ENCODE measurements at places on chromosomes 3 and 15.
A peak's percentile ranks its signal among the peaks of the same experiment; 100 is the strongest.

- DNase-seq, result no peak
Measured at GRCh38 chr3:60542995-60543394, 708.3 kb downstream of the FHIT start.

DNA sequence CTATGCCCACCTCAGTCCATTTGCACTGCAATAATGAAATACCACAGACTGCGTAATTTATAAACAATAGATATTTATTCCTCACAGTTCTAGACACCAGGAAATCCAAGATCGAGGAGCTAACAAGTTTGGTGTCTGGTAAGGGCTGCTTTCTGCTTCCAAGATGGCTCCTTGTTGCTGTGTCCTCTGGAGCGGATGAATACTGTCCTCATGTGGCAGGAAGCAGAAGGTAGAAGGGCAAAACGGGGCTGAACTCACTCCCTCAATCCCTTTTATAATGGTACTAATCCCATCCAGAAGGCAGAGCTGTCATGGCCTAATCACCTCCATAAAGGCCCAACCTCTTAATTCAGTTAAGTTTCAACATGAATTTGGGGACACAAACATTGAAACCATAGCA is 75.3 kb downstream of the P2RY1 start:
- DNase-seq, result no peak

GRCh38 chr3:192825657-192826200 is 91.9 kb downstream of the MB21D2 start:
- no peak for DNase-seq

- no peak for DNase-seq
Measured at GRCh38 chr15:31175484-31175883, 74.0 kb upstream of the TRPM1 start.

DNA sequence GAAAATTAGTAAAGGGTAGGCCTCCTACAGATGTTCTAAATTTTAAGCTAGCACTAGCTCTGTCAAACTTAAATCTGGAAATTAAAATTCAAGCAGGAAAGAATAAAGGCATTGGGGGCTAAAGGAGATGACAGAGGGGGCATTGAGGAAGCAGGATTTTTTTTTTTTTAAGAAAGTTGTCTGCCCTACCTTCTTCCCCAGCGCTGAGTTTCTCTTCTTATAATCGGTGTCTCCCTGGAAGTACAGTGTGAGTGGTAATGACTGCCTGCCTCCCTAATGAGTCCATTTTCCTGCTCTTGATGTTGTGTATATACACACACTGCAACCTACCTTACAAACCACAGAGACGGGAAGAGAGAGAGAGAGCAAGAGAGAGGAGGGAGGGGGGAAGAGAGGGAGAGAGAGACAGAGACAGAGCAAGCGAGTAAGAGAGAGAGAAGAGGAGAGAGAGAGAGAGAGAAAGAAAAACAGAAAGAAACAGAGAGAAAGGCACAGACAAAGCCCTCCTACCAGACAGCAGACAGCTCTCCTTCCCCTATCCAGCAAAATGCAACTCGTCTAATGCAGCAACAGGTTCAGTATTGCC is 47.0 kb downstream of the ZBTB20 start:
- no peak for DNase-seq

- no peak for DNase-seq
Measured at GRCh38 chr3:155018621-155019330, 61.3 kb upstream of the MME start.

- DNase-seq, result peak; percentile 81
Measured at GRCh38 chr3:127455541-127456450, 134.7 kb downstream of the TPRA1 start.

DNA sequence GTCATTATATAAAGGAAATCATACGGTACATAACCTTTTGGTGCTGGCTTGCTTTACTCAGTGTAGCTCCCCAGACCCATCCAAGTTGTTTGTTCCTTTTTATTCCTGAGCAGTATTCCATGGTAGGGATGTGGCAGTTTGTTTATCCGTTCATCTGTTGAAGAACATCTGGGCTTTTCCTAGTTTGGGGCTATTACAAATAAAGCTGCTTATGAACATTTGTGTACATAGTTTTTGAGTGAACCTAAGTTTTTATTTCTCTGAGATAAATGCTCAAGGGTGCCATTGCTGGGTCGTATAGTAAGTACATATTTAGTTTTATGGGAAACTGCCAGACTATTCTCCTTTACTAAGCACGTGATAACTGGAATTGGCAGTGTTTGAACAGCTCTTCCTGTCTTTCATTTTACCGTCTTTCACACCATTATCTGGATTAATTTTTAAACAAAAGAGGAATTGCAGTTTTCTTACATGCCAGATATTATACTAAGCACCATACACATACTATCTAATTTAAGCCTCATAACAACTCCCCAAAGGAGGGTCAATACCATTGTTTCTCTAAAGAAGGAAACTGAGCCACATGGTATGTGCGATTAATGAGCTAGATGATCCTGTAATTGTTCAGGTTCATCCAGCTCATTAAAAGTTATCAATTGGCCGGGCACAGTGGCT is 85.6 kb downstream of the PTPRG start:
- DNase-seq, result no peak

GRCh38 chr3:143222981-143223380 is 103.4 kb downstream of the CHST2 start:
- no peak for DNase-seq

- DNase-seq, result no peak
Measured at GRCh38 chr15:41919954-41920538, 26.2 kb upstream of the SPTBN5 start.

- no peak for DNase-seq
Measured at GRCh38 chr3:65635657-65636056, 403.1 kb downstream of the MAGI1 start.

GRCh38 chr3:143535994-143536784 is 312.1 kb downstream of the SLC9A9 start:
- no peak for DNase-seq

DNA sequence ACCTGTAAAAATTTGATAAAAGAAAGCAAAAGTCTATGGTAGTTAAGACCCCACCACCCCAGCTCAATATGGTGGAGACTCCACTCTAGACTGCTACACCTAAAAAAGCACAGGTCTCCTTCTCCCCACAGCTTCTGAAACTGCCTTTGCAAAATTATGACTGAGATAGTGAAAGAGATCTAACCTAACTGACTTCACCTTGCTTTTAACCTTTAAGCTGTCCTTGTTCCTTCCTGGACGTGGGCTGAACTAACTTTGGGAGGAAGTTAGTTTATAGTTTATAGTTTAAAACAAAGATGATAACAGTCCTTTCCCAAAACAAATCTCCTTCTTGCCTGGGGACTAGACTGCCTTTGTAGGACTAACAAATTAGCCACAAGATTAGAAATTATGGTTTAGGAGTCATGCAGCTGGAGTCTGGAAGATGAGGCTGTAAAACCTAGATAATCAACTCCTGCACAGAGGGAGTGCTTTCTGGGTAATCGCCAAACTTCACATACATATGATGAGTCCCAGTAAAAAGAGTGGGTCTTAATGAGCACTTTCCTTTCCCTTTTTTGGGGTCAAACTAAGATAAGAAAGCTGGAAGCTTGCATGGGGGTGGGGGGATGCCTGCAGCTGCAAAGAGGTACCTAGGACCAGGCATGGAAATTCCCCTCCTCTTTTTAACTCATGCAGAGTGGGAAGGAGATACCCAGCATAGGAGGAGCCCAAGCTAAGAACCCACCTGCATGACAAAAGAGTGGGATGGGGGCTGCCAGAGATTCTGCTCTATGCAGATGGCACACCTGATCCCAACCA is 17.5 kb downstream of the CCR8 start:
- no peak for DNase-seq

GRCh38 chr15:35142578-35142977 is 57.5 kb upstream of the NANOGP8 start:
- no peak for DNase-seq

DNA sequence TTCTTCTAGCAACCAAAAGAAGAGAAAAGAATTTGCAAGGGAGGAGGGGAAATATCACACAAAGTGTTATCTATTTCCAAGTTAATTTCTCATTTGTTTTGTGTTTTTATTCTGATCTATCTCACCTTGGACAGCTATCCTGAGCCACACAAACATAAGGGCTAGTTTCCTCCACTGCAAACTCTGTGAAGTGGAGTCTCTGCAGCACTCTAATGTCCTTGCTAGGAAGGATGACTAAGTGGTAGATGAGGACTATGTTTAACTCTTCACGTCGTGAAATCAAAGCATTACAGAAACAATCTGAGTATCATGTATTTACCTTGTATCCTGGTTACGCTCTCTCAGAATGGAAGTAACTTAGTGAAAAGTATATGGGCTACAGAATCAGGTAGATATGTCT is 33.9 kb upstream of the CHRM5 start:
- no peak for DNase-seq

GRCh38 chr15:48109856-48110531 is 10.8 kb upstream of the SLC24A5 start:
- no peak for DNase-seq

GRCh38 chr3:59450946-59451763 is 401.3 kb upstream of the CFAP20DC start:
- DNase-seq, result no peak

- DNase-seq, result no peak
Measured at GRCh38 chr15:88908123-88908522, 5.1 kb downstream of the MFGE8 start.

GRCh38 chr3:14265246-14265962 is 86.8 kb downstream of the LSM3 start:
- DNase-seq, result no peak

- DNase-seq, result no peak
Measured at GRCh38 chr3:188370081-188370830, 216.3 kb downstream of the LPP start.

GRCh38 chr15:38853608-38854007 is 289.0 kb upstream of the RASGRP1 start:
- DNase-seq, result no peak

DNA sequence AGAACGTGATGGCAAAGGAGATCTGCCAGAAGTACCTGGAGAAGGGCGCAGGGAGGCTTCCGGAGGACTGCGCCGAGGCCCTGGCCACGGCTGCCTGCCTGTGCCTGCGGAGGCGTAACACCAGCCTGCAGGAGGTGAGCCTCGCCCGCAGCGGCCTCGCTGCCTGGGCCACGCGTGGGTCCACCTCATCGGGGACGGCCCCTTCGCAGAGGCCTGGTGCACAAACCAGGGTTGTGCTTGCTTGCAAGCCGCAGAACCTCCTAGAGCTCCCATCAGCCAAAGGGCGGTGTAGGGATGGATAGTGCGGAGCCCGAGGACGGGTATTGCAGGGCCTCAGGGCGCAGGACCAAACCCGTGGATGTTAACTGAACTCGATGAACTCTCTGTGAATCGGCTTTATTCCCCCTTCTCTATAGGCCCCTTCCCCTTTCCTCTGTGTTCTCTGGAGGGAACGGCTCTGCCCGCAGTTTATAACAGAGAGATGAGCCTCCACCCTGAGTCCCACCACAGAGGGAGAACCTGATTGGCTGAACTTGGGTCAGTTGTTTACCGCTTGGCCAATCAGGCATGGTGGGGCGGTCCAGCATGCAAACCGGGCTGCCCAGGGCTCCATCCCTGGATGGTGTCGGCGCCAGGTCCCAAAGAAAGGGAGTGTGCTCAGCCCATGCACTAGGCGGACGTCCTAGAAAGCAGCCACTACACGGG is 13.6 kb upstream of the TATDN2 start:
- DNase-seq, result no peak

DNA sequence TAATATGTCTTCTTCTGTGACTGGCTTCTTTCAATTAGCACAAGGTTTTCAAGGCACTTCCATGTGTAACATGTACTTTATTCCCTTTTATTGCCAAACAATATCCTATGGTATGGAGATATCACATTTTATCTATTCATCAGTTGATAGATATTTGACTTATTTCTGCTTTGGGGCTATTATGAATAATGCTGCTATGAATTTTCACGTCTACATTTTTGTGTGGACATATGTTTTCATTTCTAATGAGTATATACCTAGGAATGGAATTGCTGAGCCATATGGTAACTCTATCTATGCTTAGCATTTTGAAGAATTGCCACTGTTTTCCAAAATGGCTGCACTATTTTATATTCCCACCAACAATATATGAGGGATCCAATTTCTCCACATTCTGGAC is 3.6 kb upstream of the AGTR1 start:
- no peak for DNase-seq

- no peak for DNase-seq
Measured at GRCh38 chr15:39851500-39852092, 68.5 kb downstream of the GPR176 start.

- DNase-seq, result no peak
Measured at GRCh38 chr15:42315521-42315920, 42.3 kb upstream of the TMEM87A start.

DNA sequence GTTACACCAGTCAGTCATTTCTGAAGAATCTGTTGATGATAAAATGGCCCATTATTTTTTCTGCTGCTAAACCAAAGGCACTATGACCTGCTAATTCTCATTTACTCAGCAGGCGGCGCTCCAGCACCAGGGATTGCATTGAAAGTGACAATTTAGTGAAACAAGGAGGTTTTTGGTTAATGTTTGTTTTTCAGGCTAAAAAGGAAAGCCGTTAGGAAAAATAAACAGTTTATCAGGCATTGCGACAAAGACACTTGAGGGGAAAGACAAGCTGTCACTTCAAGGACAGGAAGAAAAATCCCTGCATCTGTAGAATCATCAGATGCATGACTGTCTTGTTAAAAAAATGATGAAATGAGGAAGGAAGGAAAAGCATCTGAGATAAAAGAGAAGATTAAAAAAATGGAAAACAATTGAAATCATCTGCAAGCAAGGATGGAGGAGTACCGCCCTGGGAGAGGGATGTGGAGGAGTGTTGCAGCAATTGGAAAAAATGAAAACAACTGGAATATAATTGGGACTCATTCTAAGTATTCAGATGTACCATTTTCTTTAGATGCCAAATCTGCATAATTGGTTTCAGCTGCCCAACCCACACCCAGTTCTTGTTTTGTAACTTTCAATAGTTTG is 54.0 kb downstream of the NR1D2 start:
- peak; percentile 88 for DNase-seq

GRCh38 chr15:60093273-60094067 is 89.4 kb downstream of the FOXB1 start:
- no peak for DNase-seq

DNA sequence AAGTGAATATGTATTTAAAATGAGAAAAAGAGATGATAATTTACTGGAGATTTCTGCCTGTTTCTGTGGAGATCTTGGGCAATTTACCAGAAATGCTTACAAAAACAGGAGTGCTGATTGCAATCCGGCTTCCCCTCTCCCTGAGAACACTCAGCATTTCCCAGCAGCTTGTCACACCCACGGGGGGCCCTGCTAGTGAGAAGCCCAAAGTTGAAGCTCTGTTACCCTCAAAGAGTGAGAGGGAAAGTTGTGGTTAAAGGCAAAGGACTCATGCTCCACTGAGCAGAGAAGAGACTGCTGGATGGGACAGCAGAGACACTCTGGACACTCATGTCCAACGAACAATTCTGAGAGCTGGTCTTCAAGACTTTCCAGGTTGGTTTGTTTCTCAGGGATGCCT is 2.9 kb downstream of the MCTP2 start:
- DNase-seq, result no peak

DNA sequence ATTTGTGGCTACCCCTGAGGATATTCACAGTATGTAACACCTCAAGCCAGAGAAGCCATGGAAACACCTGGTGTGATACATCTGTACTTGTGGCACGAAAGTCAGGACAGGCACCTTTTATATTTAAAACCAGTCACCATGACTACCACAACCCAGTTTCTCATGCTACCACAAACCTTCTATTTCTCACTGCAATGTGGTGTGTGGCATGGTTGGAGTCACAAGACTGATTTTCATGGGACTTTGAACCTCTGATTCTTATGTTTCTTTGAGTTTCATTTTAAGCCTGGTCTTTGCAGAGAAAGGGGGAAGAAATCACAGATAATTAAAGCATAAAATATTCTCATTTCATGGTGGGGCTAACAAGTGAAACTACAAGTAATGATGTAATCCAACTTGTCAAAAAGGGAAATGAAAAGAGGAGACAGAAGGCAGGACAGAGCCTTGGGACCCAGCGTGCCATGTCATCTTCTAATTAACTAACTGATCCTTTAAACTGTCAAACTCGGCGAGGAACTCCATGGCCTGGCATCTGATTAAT is 175.9 kb downstream of the PDZRN3 start:
- no peak for DNase-seq

Measured in sciatic nerve (tissue), 2 donors.